ENCODE measurements at places on chromosomes 4 and X. TPM values are rescaled to one million over a fixed set of nuclear protein-coding genes. Genes with fewer than 3 reads are reported as not detected.
A peak's percentile ranks its signal among the peaks of the same experiment; 100 is the strongest.

GRCh38 chrX:69185141-69185540 lies 19.9 kb upstream of the PJA1 start:
- no peak for DNase-seq

DNA sequence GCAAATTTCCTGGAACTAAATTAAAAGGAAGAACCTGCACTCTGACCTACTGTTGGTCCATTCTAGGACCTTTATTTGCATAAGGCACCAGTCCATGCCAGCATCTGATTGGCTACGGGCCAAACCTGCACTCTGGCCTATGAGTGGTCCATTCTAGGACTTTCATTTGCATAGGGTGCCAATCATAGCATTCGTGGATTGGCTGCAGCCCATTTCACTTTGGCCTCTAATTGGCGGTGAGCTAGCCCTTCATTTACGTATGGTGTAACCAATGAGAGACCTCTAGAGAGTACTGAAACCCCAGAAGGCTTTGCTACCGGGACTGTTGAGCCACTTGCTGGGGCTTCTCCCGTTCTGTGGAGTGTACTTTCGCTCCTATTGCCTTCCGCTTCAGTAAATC lies 6.1 kb upstream of the RNF175 start:
- DNase-seq = no peak

- DNase-seq = no peak
Observed at GRCh38 chr4:42683393-42683792, 26.5 kb upstream of the ATP8A1 start.

DNA sequence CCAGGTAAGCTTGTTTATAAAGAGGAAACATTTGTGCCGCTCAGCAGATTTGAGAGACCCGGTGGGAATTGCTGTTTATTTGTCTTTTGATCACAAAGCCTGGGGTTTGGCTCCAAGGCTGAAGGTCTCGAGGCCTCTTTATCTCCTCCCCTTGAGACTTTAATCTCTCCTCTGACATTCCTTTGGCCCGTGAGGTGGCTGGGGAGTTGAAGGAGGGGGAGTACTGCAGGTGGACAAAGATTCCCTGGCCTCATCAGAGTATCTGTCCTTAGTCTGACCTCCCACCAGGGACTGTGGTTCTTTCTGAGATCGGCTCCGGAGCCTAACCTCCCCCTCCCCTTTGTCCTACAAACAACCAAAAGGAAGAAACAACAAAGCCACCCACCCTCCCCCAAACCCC lies 216.5 kb downstream of the MID1IP1 start:
- DNase-seq = no peak

GRCh38 chr4:145956288-145956890 lies 17.8 kb upstream of the ZNF827 start:
- DNase-seq = peak; percentile 28

DNA sequence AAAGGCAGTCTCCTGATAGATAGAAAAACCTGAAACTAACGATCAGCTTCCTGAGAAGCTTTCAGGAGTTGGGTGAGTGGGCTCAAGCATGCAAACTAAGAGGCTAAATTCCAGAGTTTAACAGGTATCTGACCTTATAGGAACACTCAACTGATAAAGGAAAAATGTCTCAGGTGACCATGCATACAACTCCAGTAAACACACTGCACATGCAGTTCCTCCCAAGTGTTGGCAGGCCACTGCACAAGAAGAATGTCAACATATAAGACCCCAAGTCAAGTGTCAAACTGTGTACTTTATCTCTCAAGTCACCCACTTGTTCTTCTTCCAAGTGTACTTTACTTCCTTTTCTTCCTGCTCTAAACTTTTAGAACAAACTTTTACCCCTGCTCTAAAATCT lies 981.2 kb downstream of the FAM133A start:
- no peak for DNase-seq

- no peak for DNase-seq
Observed at GRCh38 chr4:26985873-26986272, 125.2 kb downstream of the STIM2 start.

- no peak for DNase-seq
Observed at GRCh38 chr4:154507156-154507555, 15.6 kb upstream of the DCHS2 start.

SSX3 gene
- polyA plus RNA-seq = not detected

SPINK2 gene
- not detected for polyA plus RNA-seq
